Amniotic epithelial cell (primary cell): ENCODE measurements at places on chromosomes 1 and 21.
A peak's percentile ranks its signal among the peaks of the same experiment; 100 is the strongest.

DNA sequence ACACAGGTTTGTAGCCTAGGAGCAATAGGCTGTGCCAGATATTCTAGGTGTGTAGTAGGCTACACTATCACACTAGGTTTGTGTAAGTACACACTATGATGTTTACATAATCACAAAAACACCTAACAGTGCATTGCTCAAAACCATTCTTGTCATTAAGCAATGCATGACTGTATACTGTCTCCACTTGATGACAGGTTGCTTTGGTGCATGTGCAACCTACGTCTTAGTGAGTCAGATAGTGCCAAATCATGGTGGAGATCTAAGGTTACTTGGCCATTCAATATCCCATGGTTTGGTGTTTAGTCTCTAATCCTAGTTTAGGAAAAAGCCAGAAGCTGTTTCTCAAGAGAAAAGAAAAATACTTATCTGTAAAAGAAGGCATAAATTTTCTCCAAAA is 181.1 kb downstream of the KCNK2 start:
- peak; percentile 34 for DNase-seq

DNA sequence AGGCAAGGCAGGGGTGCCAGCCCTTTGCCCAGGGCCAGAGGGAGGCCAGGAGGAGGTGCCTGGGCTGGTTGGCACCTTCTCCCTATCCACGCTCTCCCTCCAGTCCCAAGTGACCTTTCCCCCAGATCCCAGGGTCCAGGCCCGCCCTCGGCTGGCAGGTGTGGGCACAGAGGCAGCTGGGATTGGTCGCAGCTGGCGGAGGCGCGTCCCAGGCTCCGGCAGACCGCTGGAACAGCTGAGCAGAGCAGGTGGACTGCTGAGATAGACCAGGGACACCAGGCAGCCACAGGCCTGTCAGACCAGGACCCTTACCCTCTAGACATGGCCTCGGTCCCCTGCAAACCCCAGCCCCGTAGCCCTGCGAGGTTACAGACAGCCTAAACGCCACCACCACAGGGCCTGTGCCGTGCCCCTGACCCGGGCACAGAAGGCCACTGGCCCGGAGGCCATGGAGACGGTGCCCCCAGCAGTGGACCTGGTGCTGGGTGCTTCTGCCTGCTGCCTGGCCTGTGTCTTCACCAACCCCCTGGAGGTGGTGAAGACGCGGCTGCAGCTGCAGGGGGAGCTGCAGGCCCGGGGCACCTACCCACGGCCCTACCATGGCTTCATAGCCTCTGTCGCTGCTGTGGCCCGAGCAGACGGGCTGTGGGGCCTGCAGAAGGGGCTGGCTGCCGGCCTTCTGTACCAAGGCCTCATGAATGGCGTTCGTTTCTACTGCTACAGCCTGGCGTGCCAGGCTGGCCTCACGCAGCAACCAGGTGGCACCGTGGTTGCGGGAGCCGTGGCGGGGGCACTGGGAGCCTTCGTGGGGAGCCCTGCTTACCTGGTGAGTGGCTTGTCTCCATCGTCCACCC is at the start of gene SLC25A34:
Gene SLC25A34 (plus strand): TSS at position 221 of the 854 bp plus-strand sequence. CDS start 228 bp downstream, at position 449.
- no peak for DNase-seq

- peak; percentile 100 for DNase-seq
These were observed 111.9 kb downstream of the PTPN14 start for GRCh38 chr1:214439352-214440119.

DNA sequence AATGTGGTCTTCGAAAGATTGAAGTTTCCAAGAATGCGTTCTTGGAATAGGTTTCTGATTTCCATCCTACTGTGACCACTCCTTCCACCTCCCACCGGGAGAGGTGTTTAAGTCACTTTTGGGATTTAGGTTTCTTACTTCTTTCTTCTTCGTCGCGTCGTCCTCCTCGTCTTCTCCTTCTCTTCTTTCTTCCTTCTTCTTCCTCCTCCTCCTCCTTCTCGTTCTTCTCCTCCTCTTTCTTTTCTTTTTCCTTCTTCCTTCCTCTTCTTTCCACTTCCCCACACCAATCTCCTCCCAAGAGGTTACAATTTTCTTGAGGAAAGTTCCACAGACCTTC is 2.1 kb downstream of the CACHD1 start:
- no peak for DNase-seq

GRCh38 chr21:33386222-33386784 is 16.9 kb upstream of the IFNGR2 start:
- DNase-seq, result no peak
